CD4-positive, alpha-beta T cell treated with Interleukin-4 for 1 hour (primary cell): ENCODE measurements at places on chromosomes 16 and 17.
A peak's percentile ranks its signal among the peaks of the same experiment; 100 is the strongest.

DNA sequence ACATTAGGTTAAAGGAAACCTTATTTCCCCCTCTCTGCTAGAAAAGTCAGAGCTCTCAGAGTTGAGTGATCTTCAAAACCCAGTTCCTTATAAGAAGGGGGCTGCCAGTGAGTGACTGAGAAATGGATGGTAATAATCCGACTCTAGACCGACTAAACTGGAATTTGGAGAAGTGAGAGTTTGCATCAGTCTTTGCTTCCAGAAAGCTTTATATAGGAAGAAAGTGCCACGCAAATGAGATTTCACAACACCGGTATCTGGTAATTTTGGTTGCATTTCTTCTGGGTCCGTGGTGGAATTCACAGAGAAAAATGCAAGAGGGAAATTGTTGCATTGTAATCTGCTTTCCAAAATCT is 271.4 kb downstream of the MAF start:
- peak; percentile 23 for DNase-seq

DNA sequence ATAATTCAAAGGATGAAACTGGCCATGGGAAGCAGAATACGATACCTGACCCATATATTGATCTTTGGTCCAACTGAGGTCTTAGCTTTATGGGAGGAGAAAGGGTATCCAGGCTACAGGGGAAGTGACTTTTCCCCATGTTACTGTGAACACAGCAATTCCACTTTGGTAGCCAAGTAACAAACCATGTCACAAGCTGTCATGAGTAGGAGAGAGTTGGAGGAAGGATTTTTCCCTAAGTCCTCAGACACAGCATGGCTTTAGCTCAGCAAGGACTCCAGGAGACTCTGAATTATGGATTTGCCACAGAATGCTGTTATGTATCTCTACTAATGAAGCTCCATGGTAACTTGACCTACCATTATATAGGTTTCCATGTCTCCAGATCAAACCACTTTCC is 56.5 kb upstream of the GNAO1 start:
- no peak for DNase-seq

- DNase-seq, result no peak
These were observed 28.5 kb upstream of the TRAP1 start for GRCh38 chr16:3745751-3746355.

GRCh38 chr17:80413771-80414507 is 1.0 kb upstream of the ENDOV start:
- DNase-seq, result no peak

- DNase-seq, result no peak
These were observed 622.1 kb upstream of the CDH5 start for GRCh38 chr16:65744401-65744800.

- peak; percentile 45 for DNase-seq
These were observed 44.5 kb downstream of the LAT start for GRCh38 chr16:29029168-29029994.
